ENCODE measurements at places on chromosomes 1 and 21. TPM values are rescaled to one million over a fixed set of nuclear protein-coding genes. Genes with fewer than 3 reads are reported as not detected.

LORICRIN gene
- total RNA-seq: not detected

CYP4Z1 gene
- total RNA-seq: not detected

CAMSAP2 gene
- total RNA-seq: 51.1 TPM

AIM2 gene
- total RNA-seq: 5.3 TPM

NHLH1 gene
- total RNA-seq: 1,198 TPM

HPDL gene
- 2.3 TPM for total RNA-seq

USH2A gene
- not detected for total RNA-seq

DNA sequence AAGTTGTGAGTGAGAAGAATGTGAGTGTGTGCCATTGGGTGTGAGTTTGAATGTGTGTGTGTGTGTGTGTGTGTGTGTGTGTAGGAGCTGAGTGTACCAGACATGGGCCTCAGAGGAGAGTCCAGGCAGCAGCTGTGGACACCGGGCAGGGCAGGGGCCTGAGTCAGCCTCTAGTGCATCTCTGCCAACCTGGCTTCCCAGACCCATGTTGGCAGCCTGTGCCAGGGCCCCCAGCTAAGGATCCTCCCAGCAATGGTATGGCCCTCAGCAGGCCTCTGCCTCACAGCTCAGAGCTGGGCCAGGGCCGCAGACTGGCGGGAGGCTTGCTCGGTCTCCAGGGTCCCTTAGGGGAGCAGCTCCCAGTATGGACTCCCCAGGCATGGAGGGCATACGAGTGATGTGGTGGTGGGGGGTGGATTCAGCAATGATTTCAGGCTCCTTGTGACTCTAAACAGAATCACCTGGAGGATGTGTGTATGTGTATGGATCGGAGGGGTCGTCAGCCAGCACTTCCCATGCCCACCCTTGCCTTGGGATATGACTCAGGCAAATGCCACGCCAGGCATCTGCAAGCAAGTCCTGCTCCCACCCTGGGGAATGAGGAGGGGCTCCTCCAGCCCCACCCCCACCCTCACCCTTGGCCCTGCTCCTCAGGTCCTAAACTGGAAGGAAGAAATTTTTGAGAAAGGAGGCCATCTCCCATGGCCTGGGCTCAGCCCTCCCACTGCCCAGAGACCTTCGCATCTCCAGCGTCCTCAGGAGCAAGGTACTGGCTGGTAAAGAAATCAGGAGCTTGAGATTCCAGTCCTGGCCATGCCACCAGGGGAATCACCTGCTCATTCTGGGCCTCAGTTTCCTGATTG is 1.8 kb upstream of the FOXO6 start:
- H3K36me3 ChIP-seq: no peaks in the 10 kb centered on the region
- H3K27ac ChIP-seq: peak overlapping the region; percentile 3
- H3K27me3 ChIP-seq: peaks cover 3% of the 10 kb centered on the region
- H3K4me3 ChIP-seq: peak overlapping the region; percentile 6
- H3K4me1 ChIP-seq: peaks cover 40% of the 10 kb centered on the region

DNA sequence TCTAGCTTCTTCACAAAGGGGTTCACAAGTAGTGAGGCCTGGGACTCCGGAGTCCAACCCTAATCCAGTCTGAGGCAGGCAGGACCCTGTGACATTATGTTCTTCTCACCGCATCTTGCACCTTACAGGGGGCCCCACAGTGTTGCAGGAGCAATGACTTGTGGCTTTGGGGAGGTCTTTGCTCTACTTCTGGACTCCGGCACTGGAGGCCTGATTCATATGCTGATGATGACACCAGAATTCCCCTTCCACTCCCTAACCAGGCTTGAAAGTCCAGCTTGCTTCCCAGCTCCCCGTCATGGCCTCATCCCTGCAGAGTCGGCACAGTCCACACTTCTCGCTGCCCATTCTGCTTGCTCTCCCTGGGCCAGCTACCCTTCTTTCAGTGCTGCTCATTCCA is 96.3 kb upstream of the SLC44A3 start:
- no peak for DNase-seq
- H3K4me3 ChIP-seq: no peak overlapping the region
- peaks cover 8% of the 10 kb centered on the region for H3K36me3 ChIP-seq

GRCh38 chr21:25818121-25818520 is 83.3 kb downstream of the GABPA start:
- H3K27me3 ChIP-seq: no peaks in the 10 kb centered on the region
- DNase-seq: no peak
- no peaks in the 10 kb centered on the region for H3K36me3 ChIP-seq
- no peaks in the 10 kb centered on the region for H3K4me1 ChIP-seq
- no peak overlapping the region for H3K4me3 ChIP-seq

- peaks cover 12% of the 10 kb centered on the region for H3K27me3 ChIP-seq
- no peak overlapping the region for H3K4me3 ChIP-seq
- no peaks in the 10 kb centered on the region for H3K36me3 ChIP-seq
- H3K4me1 ChIP-seq: peaks cover 14% of the 10 kb centered on the region
- no peak overlapping the region for H3K27ac ChIP-seq
These were observed 34.8 kb downstream of the KCNAB2 start for GRCh38 chr1:6080469-6080868.

Measured in glutamatergic neuron (in vitro differentiated cells).